ENCODE measurements at places on chromosomes 6 and 20.

- peak; percentile 14 for DNase-seq
Measured at GRCh38 chr6:149170564-149171452, 146.7 kb upstream of the TAB2 start.

- no peak for DNase-seq
Measured at GRCh38 chr6:14544666-14545065, 427.1 kb downstream of the CD83 start.

DNA sequence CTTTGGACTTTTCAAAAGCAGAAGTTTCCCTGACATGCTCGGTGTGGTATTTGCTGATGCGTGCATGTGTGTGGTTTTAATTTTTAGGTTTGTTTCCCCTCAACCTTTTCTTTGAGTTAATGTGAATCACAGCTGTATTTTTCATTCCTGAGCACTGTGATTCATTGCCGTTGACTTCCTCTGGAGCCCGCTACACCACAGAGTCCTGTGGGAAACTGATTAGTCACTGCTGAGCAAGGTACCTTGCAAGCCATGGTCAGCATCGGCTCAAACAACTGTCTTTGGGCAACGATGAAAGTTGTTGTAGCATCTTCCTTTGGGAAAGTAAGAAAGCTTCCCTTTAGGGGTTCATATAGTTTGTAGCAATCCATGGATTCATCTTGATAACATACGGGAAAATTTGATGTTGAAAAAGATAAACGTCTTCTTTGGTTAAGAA is 57.5 kb downstream of the RIN2 start:
- DNase-seq: peak; percentile 44

GRCh38 chr20:22472447-22473100 is 111.8 kb downstream of the FOXA2 start:
- DNase-seq: no peak

GRCh38 chr6:37972994-37973757 is 153.6 kb downstream of the ZFAND3 start:
- DNase-seq: no peak

GRCh38 chr6:170381562-170381961 is 75.0 kb downstream of the FAM120B start:
- DNase-seq: no peak

GRCh38 chr6:18388271-18388670 is 1.1 kb downstream of the RNF144B start:
- DNase-seq: no peak

DNA sequence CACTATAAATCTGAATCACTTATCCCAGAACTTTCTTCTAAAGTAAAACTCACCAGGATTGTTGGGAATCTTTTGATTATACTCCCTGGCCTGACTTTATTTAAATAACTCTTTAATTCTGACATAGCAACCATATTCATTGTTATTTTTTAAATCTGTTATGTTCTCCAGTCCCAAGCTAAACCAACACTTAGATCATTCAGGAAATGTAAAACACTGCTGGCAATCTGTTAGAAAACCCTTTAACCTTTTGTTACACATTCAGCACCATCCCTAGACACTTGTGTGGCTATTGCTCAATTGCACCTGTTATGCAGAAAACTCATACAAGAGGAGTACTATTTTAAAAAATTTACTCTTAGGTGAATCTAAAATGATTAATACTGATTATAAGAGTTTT is 101.8 kb upstream of the NHSL1 start:
- no peak for DNase-seq

DNA sequence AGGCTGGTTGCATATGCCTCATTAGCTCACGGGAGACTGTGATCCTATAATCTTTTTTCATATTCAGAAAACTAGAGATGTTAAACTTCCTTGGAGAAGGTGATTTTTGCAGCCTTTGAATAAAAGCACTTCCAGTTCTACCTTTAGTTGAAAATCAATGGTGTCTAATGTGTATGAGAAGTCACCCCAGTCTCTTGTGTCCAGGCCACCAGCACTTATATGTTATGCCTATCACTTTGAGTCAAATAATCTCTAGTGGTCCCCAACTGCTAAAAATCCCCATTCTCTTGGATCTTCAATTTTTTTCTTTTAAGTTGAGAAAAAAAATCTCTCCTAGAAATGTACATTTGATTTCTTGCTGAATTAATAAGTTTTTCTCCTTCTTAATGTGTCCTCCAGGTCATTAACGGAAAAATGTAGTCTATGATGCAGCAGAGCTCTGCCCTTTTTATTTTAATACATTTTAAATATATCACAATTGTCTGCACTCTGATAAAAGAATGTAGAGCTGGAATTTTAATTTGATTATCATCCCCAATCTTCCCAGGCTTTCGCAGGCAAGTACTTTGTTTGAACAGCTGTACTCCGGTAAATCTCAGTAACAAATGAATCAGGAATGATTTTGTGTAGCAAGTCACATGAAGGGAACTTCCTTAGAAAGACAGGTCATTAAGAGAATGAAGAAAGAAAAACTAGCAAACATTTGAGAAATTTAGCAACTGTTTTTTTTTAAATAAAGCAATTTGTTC is 147.0 kb downstream of the SOX4 start:
- no peak for DNase-seq

- DNase-seq: no peak
Measured at GRCh38 chr6:125828476-125829039, 37.8 kb downstream of the NCOA7 start.

DNA sequence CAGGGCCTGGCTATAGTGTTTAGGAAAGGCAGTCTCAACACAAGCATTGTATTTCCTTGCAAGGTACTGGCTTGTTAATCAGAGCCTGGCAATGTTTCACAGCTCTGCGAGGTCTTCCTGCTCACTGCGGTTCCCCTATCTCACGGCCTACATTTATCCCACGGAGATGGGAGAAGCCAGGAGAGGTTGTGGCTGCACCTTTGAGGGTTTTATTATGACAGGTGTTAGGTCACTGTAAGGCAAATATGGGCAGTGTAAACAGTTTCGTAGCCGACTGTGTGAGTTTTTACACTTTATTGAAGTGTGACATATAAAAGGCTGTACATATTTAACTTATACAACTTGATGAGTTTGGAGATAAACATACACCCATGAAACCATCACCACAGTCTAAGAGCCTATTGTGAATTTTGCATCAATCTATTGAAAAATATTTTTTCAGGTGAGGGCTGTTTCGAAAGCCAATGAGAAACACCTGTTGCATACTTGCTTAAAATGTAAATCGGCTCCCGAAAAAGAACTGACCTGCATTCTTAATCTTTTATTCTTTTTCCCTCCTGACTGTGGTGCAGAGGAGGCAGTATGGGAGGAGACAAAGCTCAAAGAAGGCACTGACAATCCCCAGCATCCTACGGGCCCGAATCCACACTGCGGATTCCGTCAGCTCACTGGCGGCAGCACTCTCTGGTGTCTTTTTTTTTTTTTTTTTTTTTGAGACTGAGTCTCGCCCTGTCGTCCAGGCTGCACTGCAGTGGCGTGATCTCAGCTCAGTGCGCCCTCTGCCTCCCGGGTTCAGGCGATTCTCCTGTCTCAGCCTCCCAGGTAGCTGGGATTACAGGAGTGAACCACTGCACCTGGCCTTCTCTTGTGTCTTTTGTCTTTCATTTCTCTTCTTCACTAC is 7.5 kb upstream of the RBM38 start:
- DNase-seq: no peak

DNA sequence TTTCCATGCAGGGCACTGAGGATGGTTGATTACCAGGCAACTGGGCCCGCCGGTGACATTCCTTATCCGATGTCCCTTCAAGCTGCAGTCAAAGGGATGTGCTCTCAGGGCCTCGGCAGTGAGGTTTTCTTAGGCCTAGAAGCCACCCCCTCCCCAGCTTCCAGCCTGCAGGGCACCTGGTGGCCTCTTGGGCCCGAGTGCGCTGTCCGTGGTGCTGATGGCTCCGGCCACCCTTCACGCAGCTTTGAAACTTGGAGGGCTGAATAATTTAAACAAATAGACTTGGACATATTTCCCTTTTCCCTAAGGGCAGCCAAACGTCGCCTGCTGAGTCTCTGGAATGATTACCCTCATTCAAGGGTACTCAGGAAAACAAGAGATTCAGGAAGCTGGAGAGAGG is 8.9 kb upstream of the MLN start:
- peak; percentile 64 for DNase-seq

DNA sequence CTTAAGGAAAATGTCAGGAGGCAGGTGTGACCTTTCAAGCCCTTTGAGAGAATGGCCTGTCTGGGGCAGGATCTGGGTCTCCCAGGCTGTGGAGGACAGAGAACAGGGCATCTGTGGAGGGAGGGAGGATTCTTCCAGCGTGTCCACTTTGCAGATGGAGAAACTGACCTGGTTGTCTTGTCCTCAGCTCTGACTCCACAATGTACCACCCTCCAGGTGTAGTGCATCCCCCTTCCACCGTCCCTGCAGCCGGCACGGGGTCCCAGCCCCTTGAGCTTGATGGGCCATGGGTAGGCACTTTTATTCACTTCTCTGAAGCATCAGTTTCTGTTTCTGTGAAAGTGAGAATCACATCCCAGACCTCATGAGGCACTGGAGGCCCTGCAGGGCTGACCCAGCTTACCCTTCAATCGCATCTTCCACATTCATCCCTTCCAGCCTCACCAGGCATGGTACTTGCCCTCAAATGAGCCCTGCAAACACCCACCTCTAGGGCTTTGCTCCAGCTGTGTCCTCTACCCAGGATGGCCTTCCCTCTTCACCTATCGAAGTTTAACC is 4.6 kb upstream of the TGM2 start:
- DNase-seq: no peak

DNA sequence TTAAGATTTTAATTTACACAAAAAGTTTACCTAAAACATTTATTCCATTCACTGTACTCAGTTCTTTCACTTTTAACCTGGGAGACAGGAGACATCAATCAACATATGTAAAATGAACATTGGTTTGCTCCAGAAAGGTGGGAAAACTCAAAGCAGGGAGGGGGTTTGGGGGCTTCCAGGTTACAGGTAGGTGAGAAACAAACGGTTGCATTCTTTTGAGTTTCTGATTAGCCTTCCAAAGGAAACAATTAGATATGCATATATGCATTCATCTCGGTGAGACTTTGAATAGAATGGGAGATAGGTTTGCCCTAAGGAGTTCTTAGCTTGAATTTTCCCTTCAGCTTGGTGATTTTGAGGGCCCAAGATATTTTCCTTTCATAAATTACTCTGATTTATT is 38.2 kb upstream of the HDAC2 start:
- no peak for DNase-seq

- no peak for DNase-seq
Measured at GRCh38 chr6:143896126-143896860, 32.0 kb downstream of the ZC2HC1B start.

GRCh38 chr20:50110141-50111047 is 2.6 kb downstream of the UBE2V1 start:
- DNase-seq: no peak

GRCh38 chr6:121811106-121811505 is 375.7 kb downstream of the GJA1 start:
- DNase-seq: no peak

GRCh38 chr6:10558565-10558964 is 37.4 kb downstream of the GCNT2 start:
- no peak for DNase-seq

DNA sequence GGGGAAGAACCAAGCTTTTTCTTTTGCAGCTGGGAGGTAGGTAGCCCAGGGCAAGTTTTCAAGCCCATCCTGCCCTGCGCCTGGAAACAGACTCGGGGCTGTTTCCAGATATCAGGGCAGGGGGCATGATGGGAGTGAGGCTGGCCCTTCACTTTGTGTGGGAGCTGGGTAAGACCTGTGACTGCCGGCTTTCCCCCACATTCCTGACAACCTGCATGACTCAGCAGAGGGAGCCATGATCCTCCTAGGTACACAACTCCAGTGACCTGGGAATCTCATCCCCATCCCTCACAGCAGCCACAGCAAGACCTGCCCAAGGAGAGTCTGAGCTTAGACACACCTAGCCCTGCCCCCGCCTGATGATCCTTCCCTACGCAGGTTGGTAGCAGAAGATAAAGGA is 280.8 kb downstream of the SOX4 start:
- DNase-seq: no peak

DNA sequence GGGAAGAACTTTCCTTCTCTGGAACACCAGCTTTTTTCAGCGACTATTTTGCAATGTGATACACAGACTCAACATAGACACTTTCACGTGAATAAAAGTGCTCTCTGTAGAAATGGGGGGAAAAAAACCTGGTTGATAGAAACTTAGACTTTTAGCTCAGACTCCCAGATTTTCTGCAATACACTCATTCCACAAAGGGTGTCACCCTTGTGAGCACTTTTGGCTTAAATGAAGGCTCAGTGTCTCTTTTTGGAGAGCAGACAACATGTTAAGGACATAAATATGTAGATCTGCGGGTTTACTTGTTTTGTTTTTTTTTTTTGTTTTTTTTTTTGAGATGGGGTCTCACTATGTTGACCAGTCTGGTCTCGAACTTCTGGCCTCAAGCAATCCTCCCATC is 579.6 kb downstream of the PTPRT start:
- no peak for DNase-seq

DNA sequence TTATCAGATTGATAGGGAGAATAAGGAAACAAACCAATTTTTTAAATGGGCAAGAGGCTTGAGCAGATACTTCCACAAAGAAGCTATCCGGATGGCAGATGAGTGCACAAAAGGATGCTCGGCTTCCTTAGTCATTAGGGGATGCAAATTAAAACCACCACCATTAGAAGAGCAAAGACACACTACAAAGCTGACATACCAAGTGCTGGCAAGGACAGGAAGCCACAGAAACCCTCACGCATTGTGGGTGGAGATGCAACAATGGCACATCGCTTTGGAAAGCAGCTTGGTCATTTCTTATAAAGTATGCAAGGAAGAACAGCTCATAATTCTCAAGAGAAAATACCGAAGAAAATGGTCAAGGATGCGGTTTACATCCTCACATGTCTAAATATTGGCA is 19.8 kb downstream of the BFSP1 start:
- no peak for DNase-seq

- DNase-seq: no peak
Measured at GRCh38 chr6:33209856-33210255, 1.6 kb downstream of the RING1 start.

DNA sequence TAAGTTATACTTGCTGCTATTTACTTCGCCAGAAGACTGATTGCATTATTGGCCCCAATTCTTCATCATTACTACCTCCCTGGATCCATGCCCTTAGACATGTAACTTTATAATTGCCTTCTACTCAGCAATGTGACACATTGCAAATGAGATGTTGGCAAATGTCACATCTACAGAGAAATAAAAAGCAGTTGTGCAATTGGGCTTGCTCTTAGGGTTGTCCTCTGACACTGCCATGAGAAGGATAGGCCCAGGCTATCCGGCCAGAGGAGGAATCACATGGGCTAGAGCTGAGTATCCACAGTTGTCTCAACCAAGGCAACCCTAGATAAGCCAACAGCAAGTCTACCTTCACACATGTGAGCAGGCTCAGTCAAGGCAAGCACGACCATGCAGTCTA is 447.0 kb downstream of the PLCB1 start:
- DNase-seq: no peak
